Panc1 (cell line): ENCODE measurements at places on chromosomes 5 and 9.
A peak's percentile ranks its signal among the peaks of the same experiment; 100 is the strongest.

DNA sequence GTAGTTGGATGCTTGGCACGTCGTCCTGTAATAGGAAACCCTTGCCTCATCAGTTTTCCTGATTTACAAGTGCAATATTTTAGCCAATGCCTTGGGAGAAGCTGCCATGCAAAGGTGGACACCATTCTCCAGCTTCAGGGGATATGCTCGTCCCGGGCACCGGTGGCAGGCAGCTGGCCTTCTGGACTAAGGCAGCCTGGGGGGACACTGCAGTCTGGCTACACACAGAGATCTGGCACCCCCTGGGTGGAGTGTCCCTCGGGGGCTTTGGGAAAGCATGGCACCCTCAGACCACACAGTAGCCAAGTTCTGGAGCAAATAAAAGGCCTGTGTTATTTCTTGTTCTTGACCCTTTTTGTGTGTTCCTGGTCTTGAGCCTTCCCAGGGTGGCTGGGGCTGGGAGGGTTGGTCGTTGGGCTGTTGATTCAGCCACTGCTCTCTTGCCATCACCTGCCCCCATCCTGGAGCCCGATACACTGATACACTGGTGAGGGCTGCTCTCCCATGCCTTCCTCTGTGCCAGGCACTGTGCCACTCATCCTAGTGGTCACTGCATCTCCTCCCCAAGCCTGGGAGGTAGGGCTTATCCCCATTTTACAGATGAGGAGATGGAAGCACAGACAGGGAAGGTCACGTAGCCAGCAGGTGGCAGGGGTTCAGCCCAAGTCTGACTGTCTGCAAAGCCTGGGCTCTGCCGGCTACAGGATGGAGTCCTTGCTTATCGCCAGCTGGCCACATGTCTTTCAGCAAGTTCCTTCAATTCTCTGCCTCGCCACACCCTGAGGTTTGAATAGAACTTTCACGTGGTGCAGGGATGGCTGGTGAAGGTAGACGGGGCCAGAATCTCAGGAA is 134.1 kb downstream of the RGS3 start:
- DNase-seq, result no peak

- no peak for DNase-seq
Measured at GRCh38 chr5:34740389-34740806, 84.3 kb downstream of the RAI14 start.

- no peak for DNase-seq
Measured at GRCh38 chr9:93057703-93058354, 672 bp upstream of the SUSD3 start.

- DNase-seq, result no peak
Measured at GRCh38 chr5:24480952-24481351, 163.8 kb downstream of the CDH10 start.

DNA sequence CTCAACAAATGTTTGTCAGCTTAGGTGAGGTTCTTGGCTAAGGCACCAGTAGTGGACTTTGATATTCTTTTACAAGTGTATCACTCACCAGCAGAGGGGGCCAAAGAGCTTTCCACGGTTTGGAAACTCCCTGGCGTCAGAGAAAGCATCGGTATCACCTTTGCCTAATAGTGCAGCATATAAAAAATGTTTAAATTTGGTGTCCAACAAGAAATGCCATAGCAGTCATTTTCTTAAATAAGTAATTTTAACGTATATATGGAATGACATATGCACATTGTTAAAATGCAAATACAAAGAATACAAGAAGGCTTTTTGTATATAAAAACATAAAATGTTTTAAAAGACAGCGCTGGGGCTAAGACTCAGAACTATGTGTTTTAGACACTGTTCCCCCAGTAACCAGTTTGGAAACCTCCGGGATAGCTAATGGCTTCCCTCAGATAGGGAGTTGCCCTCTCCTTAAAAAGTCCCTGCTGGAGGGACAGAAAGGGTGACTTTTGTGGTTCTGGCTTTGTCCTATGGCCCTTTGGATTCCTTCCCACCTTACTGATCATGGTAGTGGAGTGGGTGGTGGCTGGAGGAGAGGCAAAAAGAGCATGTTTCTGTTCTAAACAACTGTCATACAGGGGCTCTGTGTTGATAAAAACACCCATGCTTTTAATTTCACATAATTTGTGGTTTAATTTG is 124.6 kb downstream of the GPBP1 start:
- DNase-seq, result peak; percentile 77

DNA sequence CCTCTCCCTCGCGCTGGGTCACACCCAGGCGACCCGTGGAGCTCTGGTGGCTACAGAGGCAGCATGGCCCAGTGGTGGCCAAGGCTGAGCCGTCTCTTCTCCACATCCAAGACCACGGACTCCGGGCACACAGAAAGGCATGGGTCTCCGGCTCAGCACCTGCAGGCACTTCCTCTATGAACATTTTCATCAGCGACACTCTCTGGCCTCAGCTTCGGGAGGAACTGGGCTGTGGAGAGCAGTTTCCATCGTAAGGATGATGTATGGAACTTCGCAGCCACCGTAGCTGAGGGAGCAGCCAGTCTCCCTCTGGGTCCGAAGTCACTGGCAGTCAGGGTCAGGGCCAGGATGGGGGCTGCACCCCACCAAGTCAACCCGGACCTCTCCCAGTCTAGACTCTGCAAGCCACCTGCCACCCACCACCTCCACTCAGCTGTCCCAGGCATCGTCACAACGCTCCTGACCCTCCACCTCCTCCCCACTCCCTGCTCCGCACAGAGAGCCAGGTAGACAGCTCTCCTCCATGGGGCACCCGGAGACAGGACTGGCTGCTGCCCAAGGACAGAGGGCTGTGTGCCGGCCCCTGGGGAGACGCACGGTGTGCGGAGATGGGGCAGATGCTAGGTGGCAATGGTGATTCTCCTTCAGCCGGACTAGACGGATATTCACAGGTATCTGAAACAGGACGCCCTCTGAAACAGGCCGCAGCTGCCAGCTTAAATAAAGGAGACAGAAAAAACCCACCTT is 9.7 kb downstream of the QSOX2 start:
- DNase-seq, result no peak

GRCh38 chr5:112908854-112909253 is 13.2 kb downstream of the REEP5 start:
- no peak for DNase-seq
